ENCODE measurements at places on chromosomes 5 and 9.

DNA sequence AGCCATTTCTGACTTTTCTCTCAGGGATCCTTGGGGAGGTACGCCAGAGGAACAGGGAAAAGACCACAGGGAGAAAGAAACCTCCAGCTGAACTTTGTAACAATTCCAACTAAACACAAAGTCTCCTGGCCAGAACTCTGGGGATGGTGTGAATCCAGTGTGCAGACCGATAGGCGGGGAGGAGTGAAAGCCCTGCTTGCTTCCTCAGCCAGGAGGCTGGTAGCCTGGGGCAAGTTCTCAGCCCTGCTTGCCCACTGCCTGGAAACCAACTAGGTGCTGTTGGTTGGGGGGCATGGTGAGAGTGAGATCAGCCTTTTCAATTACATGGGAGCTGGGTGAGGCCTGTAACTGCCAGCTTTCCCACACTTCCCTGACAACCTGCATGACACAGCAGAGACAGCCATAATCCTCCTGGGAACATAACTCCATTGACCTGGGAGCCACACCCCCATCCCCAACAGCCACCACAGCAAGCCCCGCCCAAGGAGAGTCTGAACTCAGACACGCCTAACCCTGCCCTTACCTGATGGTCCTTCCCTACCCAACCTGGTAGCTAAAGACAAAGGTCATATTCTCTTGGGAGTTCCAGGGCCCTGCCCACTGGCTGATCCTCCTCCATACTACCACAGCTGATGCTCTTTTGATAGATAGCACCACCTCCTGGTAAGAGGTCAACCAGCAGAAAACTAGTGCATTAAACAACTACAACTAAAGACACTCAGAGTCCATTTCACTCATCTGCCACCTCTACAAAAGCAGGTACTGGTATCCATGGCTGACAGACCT, 100.1 kb upstream of the TNFAIP8 start:
- DNase-seq = peak; percentile 33

DNA sequence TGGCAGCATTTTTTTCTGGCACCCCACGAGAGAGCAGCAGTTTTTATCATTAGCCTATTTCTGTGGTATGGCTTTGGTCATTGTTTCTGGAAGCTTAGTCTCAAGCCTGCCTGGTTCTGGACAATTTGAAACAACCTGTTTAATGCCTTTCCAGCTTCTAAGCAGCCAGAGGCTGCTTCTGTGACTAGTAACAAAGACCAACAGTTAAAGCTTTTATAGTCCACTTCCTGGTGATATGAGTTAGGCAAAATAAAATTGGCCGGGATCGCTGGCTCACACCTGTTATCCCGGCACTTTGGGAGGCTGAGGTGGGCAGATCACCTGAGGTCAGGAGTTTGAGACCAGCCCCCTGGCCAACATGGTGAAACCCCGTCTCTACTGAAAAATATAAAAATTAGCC, 24.0 kb downstream of the LYRM7 start:
- DNase-seq = no peak

DNA sequence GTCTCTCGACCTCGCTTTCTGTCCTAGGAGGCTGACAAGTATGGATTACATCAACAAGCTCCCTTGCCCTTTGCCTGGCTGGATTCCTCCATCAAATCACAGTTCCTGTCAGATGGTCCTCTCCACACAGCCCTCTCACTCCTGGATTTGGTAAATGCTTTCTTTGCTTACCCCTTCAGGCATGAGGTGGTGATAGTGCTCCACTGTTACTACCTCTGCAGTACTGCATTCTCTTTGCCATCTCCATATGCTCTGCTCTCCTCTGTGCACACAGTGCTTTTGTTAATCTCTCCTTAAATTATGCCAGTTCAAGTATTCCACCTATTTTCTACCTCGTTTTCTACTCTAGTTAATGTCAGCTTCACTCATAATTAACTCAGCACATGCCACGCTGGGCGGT, 279.2 kb downstream of the DMAC1 start:
- no peak for DNase-seq

- DNase-seq = peak; percentile 82
Measured at GRCh38 chr5:17118631-17119030, 98.8 kb upstream of the BASP1 start.

- no peak for DNase-seq
Measured at GRCh38 chr9:131946180-131946579, 133.5 kb downstream of the MED27 start.

GRCh38 chr9:107480386-107480789, 9.2 kb downstream of the KLF4 start:
- peak; percentile 78 for DNase-seq

DNA sequence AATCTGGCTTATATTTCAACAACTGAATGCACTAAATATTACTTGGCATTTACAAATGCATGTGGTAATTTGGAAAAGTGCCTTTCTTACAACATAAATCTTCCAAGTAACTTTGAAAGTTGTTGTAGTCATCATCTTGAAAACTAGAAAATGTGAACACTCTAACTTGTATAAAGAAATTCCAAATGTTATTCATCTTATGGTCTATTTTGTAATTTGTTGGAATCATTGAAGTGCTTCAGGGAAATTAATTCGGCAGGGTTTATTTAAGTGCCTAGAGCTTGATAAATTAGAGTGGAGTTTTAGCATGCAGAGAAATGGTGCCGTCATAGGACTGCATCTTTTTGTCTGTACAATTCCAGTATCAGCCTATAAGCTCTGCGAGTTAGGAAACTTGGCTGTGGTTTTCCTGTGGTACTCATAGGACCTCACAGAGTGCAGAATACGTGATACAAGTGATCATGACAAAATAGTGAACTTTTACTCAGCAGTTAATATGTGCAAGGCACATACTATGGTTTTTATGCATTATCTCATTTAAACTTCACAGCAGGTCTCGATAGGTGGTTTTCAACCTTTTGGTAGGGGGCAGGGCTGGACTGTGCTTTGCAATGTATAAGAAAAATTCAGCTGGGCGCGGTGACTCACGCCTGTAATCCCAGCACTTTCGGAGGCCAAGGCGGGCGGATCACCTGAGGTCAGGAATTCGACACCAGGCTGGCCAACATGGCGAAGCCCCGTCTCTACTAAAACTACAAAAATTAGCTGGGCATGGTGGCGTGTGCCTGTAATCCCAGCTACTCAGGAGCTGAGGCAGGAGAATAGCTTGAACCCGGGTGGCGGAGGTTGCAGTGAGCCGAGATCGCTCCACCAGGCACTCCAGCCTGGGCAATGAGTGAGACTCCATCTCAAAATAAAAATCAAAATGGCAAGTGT, 79.6 kb downstream of the RAI14 start:
- peak; percentile 96 for DNase-seq

DNA sequence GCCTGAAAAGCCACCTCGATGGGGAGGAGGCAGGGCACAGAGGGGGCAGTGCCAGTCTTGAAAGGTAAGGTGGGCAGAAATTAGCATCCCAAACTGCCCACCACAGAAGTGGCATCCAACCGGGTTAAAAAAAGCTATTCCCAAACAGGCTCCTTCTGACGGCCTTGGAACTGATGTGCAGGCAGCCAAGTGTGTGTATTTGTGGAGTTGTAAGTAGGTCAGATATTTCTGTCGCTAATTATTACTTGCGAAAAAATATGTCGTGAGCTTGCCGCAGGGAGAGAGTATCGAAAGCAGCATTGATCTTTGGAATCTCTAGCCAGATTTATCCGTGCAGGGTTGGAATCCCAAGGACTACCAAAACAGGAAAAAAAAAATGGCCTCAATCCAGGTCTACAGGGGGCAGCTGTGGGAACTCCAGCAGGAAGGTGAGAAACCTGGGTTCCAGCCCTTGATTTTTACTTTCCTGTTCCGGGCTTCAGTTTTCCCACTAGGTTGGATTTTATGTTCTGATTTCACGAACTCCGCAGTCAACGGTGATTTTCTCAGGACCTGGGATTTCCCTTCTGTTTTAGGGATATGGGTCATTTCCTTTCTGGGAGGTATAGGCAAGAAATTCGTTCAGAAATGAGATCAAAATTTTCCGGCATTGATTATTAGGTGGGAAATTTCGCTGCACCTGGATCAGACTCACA, 200.8 kb downstream of the RGS3 start:
- no peak for DNase-seq

DNA sequence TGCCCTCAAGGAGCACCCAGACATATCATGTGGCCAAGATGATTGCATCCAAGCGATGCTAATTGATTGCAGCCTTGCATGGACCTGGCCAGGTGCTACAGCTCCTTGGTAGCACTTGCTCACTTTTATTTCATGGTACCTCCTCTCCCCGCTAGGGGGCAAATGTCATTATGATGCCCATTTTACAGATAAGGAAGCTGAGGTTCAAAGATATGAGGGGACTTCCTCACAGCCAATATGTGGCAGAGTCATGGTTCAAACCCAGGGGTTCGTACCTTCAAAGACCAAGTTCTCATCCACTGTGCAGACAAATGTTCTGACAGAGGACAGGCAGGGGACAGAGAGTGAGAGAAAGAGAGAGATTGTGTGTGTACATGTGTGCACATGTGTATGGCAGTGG, 21.9 kb upstream of the KCNMB1 start:
- DNase-seq = no peak

GRCh38 chr5:163478126-163478981, 17.9 kb downstream of the HMMR start:
- peak; percentile 36 for DNase-seq

- peak; percentile 96 for DNase-seq
Measured at GRCh38 chr9:21506626-21507482, 24.7 kb upstream of the IFNE start.

DNA sequence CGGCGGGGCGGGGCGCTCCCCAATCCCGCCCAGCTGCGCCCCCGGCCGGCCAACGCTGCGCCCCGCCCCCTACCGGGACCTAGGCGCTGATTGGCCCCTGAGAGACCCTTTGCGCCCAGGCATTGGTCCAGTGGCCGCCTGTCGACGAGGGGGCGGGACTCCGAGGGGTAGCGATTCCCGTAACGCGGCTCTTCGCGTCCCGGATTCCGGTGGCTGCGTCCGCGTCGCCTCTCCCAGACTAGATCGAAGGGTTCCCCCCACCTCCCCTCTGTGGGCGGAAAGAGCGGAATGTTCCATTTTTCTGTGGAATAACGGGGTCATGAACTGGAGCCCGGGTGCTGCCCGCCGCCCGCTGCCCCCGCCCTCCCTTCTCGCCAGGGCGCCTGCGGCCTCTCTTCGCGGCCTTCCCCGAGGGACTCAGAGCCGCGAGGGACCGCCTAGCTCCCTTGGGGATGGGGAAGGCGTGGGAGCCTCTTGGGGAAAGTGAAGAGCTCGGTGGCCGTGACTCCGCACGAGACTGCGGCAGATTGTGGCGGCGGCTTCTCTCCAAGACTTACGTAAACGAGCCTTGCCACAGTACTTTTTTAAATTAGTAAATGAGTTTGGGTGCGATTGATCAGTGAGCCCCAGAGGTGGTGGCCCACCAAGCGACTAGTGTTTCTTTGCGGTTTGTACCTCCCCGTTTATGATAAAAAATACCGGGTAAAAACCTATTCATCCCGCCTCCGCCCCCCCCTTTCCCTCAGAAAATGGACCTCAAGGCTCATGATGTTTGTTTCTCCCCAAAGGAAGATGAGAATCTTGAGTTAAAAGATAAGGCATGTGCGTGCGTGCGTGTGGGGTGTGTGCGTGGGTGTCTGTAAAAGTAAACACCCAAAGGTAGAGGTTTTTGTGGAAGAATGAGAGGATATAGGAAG, 493 bp upstream of the IL6ST start:
- DNase-seq = peak; percentile 97

- no peak for DNase-seq
Measured at GRCh38 chr9:129934041-129934591, 98.9 kb downstream of the USP20 start.
